ENCODE measurements at places on chromosomes 4 and X.

- DNase-seq, result peak; percentile 88
- peak within 1 kb of the TSS; percentile 86 for H3K4me3 ChIP-seq
- peaks cover 45% of the 10 kb centered on the region for H3K27me3 ChIP-seq
- H3K27ac ChIP-seq, result peak within 1 kb of the TSS; percentile 88
- H3K36me3 ChIP-seq, result no peaks in the 10 kb centered on the region
Observed at GRCh38 chr4:95548738-95549245, at the start of gene UNC5C. Gene UNC5C (minus strand): TSS chr4:95548973.

DNA sequence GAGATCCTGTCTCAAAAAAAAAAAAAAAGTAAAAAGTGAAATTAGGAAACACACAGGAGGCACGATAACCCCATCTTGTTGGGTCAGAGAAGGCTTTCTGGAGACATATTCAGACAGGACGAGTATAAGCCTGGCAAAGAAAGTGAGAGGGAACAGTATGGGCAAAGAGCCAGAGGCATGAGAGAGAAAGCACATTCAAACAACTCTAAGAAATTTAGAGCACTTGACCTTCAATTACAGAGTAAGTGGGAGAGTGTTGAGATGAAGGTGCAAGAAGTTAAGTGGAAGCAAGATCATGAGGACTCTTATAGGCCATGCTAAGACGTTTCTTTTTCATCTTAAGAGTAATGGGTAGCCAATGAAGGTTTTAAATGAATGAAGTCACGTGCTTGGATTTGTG is 70.4 kb downstream of the ELOVL6 start:
- peaks cover 3% of the 10 kb centered on the region for H3K4me1 ChIP-seq
- H3K27me3 ChIP-seq, result no peaks in the 10 kb centered on the region
- no peak for DNase-seq
- H3K27ac ChIP-seq, result no peak overlapping the region
- H3K36me3 ChIP-seq, result no peaks in the 10 kb centered on the region
- H3K4me3 ChIP-seq, result no peak overlapping the region

DNA sequence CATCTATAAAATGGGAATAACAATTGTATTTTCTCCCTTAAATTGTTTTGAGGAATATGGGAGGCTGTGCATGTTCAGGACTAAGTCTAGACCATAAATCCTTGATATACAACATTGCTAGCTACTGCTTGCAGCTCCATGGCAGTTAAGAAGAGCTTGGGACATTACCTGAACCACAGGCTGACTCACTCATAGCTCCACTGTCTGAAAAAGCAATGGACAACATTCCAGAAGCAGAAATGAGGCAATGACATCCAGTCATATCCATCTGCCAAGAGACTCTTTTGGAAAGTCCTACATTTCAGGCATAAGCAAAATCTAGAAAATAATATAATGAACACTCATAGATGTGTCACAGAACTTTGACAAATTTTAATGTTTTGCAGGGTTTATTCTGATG is 167.3 kb upstream of the LEF1 start:
- no peak overlapping the region for H3K27ac ChIP-seq
- no peaks in the 10 kb centered on the region for H3K27me3 ChIP-seq

DNA sequence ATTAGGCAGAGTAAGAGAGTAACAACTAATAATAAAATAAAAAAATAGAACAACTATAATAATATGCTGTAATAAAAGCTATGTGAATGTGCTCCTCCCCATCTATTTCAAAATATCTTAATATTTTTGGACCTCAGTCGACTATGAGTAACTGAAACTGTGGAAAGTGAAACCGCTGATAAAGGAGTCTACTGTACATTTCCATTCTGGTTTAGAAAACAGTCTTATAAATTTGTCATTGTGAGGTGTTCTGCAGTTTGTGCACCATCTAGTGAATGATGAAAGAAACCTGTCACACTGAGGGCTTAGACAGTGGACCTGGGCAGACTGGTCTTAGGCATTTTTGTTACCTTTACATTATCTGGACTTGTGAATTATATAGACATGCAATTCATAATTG is 42.0 kb downstream of the TMEM150C start:
- H3K36me3 ChIP-seq, result peaks cover 2% of the 10 kb centered on the region
- no peak overlapping the region for H3K27ac ChIP-seq
- no peaks in the 10 kb centered on the region for H3K27me3 ChIP-seq
